SJCRH30 (cell line): ENCODE measurements at places on chromosomes 13 and 19.

GRCh38 chr19:45217193-45217956 is 27.8 kb downstream of the EXOC3L2 start:
- H3K27me3 ChIP-seq: peaks cover 34% of the 10 kb centered on the region
- no peak overlapping the region for H3K4me3 ChIP-seq
- no peaks in the 10 kb centered on the region for H3K4me1 ChIP-seq
- no peak overlapping the region for H3K27ac ChIP-seq
- DNase-seq: no peak
- no peaks in the 10 kb centered on the region for H3K36me3 ChIP-seq

DNA sequence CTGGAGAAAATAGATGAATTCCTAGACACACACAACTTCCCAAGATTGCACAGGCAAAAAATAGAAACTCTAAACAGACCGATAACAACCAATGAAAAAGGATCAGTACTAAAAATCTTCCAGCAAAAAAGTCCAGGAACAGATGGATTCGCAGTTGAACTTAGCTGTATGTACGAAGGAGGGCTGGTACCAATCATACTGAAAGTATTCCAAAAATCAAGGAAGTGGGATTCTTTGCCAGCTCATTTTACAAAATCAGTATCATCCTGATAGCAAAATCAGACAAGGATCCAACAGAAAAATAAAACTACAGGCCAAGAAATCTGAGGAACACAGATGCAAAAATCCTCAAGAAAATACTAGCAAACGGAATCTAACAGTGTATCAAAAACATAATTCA is 6.5 kb upstream of the LILRB2 start:
- no peaks in the 10 kb centered on the region for H3K4me1 ChIP-seq
- peaks cover 5% of the 10 kb centered on the region; the same call in 1 of the 2 replicates for H3K27me3 ChIP-seq
- H3K36me3 ChIP-seq: no peaks in the 10 kb centered on the region

DNA sequence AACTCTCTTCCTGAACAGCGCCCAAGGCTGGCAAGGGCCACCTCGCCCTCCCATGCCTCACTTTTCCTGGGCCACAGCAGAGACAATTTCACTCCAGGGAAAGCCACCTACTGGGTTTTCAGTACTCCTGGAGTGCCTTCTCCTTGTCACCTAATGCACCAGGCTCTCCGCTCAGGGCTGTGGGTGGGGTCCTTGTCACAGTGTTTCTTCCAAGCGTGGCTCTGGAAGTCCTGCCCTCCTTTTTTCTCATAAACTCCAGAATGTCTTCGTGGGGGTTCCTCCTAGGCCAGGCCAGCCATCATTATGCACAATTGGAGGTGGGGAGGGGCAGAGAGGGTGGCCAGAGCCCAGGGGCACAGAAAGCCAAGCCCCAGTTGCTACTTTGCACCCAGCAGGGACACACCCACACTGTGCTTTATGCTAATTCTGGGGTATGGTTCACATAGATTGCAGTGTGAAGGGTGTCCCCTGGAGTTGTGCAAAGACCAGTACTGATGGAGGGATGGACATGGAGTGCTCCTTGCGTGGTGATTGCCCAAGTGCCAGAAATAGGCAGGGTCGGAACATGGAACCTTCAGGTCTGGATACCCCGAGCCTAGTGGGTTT is 78.8 kb downstream of the CHST8 start:
- no peaks in the 10 kb centered on the region for H3K36me3 ChIP-seq
- no peaks in the 10 kb centered on the region for H3K4me1 ChIP-seq

DNA sequence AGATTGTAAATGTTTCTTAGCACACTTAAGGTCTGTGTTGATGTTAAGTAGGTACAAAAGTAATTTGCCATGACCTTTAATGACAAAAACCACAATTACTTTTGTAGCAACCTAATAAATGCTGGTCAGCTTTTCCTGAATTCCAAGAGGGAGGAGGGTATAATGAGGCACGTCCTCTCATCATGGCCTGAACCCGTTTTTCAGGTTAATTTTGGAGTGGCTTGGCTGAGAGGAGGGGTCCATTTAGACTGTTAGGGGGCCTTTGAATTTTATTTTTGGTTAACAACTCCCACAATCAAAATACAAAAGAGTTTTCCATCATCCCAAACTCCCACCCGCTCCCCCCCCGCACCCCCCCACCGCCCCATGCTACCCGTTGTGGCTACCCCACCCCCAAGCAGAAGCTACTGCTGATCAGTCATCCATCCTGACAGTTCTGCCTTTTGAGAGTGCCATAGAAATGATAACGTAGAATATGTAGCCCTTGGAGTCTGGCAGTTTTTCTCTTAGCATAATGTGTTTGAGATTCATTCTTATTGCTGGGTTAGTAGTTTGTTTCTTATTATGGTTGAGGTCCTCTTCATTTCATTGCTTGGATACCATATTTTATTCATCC is 14.4 kb upstream of the PLEKHF1 start:
- no peak for DNase-seq
- no peaks in the 10 kb centered on the region for H3K36me3 ChIP-seq
- H3K27ac ChIP-seq: no peak overlapping the region

DNA sequence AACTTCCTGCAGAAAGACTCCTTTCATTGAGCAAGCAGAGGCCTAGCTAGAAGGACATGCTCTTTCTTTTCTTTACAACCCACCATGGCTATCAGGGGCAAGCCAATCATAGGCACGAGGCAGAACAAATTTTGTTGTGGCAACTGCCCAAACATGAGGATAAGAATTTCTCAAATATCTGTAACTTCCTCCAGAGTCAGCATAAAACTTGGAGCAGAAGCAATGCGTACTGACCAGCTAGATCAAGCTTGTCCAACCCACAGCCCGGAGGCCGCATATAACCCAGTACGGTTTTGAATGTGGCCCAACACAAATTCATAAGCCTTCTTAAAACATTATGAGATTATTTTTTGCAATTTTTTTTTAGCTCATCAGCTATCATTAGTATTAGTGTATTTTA is 87.0 kb upstream of the SOX21 start:
- no peaks in the 10 kb centered on the region for H3K4me1 ChIP-seq
- H3K27me3 ChIP-seq: no peaks in the 10 kb centered on the region
- H3K27ac ChIP-seq: no peak overlapping the region

DNA sequence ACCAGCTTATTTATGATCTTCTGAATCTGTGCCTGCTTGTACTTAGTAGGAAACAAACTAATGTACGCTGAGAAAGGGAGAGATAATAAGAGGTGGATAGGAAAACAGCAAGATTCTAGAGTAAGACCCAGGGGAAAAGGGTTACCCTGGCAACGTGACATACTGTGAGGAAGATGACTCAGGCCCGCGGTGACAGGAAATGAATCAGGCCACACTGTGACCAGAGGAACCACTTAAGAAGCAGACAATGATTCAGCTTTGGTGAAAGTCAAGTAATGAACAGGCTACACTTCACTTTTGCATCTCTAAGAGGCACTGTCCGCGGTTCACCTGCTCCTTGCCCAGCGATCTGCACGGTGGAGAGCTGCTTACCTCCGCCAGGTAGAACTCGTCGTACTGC is 158.2 kb downstream of the NALCN start:
- no peaks in the 10 kb centered on the region for H3K27me3 ChIP-seq
- no peak overlapping the region for H3K27ac ChIP-seq
- no peaks in the 10 kb centered on the region for H3K4me1 ChIP-seq
- peak; percentile 23 for DNase-seq

- H3K27me3 ChIP-seq: no peaks in the 10 kb centered on the region
- H3K36me3 ChIP-seq: no peaks in the 10 kb centered on the region
- no peaks in the 10 kb centered on the region for H3K4me1 ChIP-seq
- no peak overlapping the region for H3K4me3 ChIP-seq
These were observed 9.8 kb upstream of the LGALS16 start for GRCh38 chr19:39645800-39646411.

DNA sequence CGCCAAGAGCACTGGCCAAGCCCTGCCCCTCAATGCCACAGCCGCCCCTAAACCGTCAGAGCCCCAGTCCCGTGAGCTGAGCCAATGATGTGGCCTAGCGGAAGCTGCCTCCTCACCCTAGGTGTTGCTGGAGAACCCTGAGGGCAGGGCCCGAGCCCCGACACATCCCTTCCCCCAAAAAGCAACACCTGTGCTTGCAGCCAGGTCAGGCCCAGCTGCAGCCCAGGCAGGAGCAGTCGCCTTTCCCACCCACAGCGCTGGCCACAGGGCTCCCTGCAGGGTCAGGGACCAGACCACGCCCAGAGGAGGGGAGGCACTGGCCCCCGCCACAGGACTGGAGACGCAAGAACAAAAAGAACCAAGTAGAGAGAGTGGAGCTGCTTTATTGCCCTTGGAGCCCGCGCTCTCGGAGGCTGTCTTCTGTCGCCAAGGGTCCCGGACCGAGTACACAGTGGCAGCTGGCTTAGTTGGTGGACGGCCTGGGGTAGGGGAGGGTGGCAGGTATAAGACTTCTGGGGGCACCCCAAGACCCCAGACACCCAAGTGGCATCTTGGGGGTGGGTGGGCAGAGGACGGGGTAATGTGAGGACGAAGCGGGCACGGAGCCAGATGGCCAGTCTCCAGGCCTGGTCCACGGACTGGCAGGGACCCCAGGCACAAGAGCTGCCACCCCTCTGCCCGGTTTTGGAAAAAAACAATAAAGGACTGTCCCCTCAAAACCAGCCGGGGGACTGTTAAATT is 3.3 kb downstream of the P2RY11 start:
- H3K4me1 ChIP-seq: no peaks in the 10 kb centered on the region
- peaks cover 62% of the 10 kb centered on the region for H3K36me3 ChIP-seq
- no peaks in the 10 kb centered on the region for H3K27me3 ChIP-seq
- no peak overlapping the region for H3K4me3 ChIP-seq
- DNase-seq: peak; percentile 20
- no peak overlapping the region for H3K27ac ChIP-seq

DNA sequence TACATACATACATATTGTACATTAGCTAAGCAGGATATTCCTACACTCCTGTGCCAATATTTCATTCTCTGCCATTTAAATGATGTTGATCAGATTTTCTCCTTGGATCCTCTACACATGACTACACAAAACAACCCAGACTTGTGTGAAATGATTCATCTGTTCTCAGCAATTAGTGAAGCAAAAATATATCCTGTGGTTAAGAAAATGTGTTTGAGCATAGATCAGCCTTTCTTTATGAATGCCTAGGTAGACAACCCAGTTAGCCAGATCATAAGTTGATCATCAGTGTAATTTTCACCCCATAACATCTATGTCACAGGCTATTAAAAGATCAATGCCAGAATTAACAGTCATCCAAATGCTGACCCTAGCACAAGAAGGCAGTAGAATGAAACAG is 275.2 kb upstream of the EDNRB start:
- no peaks in the 10 kb centered on the region for H3K4me1 ChIP-seq
- H3K27ac ChIP-seq: no peak overlapping the region
- no peaks in the 10 kb centered on the region for H3K36me3 ChIP-seq
- H3K27me3 ChIP-seq: no peaks in the 10 kb centered on the region
- no peak for DNase-seq

- no peak overlapping the region for H3K4me3 ChIP-seq
- no peaks in the 10 kb centered on the region for H3K27me3 ChIP-seq
- H3K27ac ChIP-seq: no peak overlapping the region
- peaks cover 9% of the 10 kb centered on the region; the same call in 1 of the 2 replicates for H3K4me1 ChIP-seq
These were observed 14.0 kb downstream of the ELF1 start for GRCh38 chr13:41004875-41005693.

DNA sequence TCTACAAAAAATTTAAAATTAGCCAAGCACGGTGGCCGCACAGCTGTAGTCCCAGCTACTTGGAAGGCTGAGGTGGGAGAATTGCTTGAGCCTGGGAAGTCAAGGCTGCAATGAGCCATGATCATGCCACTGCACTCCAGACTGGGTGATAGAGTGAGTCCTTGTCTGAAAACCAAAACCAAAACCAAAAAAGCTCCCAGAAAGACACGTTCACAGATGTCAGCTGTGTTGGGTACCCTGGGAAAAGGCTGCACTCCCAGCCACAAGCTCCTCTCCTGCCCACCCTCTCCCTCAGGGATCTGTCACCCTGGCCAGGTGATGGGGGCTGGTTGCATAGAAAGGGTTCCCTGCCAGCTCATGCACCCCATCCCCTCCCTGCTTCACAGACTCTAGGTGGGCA is 53.3 kb downstream of the RNF6 start:
- no peaks in the 10 kb centered on the region for H3K36me3 ChIP-seq
- no peak overlapping the region for H3K27ac ChIP-seq
- H3K27me3 ChIP-seq: no peaks in the 10 kb centered on the region
- no peaks in the 10 kb centered on the region for H3K4me1 ChIP-seq
- no peak overlapping the region for H3K4me3 ChIP-seq

- no peak overlapping the region for H3K4me3 ChIP-seq
- peaks cover 7% of the 10 kb centered on the region; the same call in 1 of the 2 replicates for H3K27me3 ChIP-seq
- no peaks in the 10 kb centered on the region for H3K36me3 ChIP-seq
These were observed 34.3 kb upstream of the TPM4 start for GRCh38 chr19:16041991-16042386.

GRCh38 chr19:38639679-38640078 is 7.8 kb upstream of the ACTN4 start:
- H3K4me1 ChIP-seq: no peaks in the 10 kb centered on the region
- DNase-seq: no peak
- H3K4me3 ChIP-seq: no peak overlapping the region
- H3K36me3 ChIP-seq: 0 out of 2 replicates have a peak, but pooled peaks cover 7% of the 10 kb centered on the region
- H3K27me3 ChIP-seq: no peaks in the 10 kb centered on the region
